Stimulated activated CD4-positive, alpha-beta T cell treated with anti-CD3 and anti-CD28 coated beads, TNF-alpha, amount 100 ng/mL, for 48 hours (primary cell): ENCODE measurements at places on chromosomes 11 and 22.

- no peak for DNase-seq
These were observed 11.6 kb downstream of the IL2RB start for GRCh38 chr22:37137903-37138665.

DNA sequence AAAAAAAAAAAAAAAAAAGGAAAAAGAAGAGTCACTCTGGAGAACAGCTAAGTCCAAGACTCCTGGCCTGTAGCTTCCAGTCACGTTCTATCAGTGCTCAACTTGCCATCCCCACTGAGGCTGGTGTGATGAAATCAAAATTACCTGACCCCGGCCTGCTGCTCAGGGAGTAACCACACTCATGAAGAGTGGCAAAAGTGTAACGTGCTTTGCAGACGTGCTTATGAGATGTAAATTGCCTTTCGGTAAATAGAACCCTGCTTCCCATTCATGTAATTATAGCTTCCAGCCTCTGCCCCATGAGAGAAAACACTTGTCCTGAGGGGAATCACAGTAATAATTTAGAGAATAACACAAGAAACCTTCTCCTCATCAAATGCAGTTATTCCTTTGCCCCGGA, 28.2 kb upstream of the CHKA start:
- DNase-seq = no peak

- DNase-seq = no peak
These were observed 50.5 kb downstream of the MAPK1 start for GRCh38 chr22:21816787-21817496.

GRCh38 chr11:110100476-110101240, 7.5 kb downstream of the ZC3H12C start:
- DNase-seq = no peak

DNA sequence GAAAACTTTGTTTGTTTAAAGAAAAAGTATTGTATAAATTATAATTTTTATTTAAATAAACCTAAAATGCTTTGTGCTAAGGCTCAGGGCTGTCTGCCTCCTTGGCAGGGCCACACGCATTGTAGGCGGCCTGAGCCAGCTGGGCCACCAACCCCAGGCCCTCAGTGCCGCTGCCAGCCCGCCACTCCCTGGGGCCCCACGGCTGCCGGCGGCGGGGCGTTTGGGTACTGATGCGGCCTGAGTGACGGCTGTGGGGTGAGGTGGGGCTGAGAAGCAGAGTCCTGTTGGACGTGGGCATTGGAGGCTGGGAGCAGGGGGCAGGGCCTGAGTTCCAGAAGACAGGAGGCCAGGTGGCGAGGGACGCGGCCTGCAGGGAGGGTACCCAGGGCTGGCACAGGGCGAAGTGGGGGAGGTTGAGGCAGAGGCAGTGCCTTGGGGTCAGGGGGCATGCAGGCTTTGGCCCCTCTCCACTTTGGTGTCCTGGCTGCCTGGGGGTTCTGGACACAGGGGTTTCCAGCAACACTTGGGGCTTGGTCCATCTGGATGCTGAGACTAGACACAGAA, 58.3 kb downstream of the CERK start:
- DNase-seq = no peak

DNA sequence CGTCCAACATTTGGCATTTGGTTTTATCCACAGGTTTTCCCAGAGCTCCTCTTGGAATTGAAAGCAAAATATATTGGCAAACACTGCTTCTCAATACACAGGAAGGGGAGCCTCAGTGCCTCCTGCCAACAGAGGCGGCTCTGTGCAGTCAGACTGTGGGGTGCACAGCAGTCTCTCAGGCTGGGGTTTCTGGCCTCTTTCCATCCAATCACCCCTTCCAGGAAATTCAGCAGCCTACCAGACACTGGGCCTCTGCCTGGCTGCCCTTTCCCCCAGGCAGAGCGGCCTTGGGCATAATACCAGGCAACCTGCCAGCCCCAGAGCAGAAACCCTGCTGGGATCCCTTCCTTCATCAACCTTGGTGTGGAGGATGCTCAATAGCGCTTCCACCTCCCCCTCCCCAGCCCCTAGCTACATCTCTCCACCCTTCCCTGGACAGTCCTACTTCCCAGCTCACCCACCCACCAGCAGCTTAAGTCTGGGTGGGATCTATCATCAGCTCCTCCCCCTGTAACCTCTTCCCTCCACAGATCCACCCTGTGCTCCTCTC, 17.8 kb upstream of the RAPSN start:
- DNase-seq = no peak

DNA sequence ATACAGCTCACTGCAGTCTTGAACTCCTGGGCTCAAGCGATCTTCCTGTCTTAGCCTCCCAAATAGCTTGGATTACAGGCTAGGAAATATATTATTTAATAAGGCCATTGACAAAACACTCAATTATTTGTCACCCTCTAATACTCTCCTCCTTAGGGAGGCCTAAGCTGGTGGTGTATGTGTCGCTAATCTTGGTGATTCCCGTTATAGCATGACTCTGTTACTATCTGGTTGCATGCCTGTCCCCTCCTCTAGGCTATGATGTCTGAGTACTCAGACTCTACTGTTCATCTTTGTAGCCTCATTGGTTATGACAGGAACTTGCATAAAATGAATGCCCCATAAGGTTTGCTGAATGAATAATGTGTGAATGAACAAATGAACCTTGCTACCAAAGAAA, 87.6 kb downstream of the USP35 start:
- no peak for DNase-seq

GRCh38 chr11:20790622-20791021, 121.2 kb downstream of the NELL1 start:
- no peak for DNase-seq

- no peak for DNase-seq
These were observed 656.1 kb downstream of the OPCML start for GRCh38 chr11:132876239-132876638.
